Large intestine (tissue), 12 donors: ENCODE measurements at places on chromosomes 1 and 21.

- DNase-seq: no peak
Observed at GRCh38 chr1:12615159-12615864, 2.7 kb downstream of the DHRS3 start.

DNA sequence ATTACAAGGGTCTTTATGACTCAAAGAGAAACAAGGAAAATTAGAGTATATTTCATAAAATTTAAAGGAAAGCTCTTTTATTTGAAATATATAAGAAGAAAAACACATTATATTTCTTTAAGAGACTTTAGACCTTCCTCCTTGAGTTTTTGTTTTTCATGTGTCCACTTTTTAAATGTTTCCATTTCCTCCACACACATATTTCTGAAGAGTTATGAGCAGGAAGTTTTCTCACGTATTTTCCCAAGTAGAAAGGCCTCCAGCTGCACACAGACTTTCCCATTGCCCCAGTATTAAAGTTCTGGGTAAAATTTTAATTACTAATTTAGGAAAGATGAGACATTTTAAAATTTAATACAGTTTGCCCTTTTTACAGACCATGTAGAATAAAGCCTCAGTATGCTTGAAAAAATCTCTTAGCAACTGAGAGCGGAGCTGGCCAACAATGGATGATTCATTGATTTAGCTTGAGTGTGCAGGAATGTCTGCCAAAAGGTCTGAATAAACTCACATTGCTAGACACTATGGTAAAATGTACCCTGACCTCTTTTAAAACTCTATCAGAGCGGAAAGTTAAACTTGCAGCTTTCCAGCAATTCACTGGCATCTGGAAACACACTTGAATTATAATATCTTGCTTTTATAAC, 57.9 kb downstream of the DDAH1 start:
- peak; percentile 26 for DNase-seq

GRCh38 chr1:228776449-228776848, 41.2 kb downstream of the RHOU start:
- DNase-seq: no peak

DNA sequence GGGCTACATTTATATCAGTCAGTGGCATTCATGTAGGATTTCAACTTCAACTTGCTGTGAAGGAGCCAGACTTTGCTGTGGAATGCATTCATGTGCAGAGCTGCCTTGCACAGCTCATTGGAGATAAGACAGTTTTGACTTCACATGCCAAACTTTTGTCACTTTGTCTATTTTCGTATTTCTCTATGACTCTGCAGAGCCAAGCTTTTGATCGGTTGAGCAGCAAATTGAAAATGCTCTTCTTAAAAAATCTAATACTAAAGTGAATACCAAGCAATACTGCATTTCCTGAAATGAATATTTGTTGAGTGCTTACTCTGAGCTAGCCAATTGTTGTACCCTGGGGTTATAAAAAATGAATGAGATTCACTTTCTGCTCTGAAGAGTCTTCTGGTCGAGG, 388.7 kb downstream of the ST6GALNAC3 start:
- DNase-seq: no peak
